ENCODE measurements at places on chromosomes 13 and 19. TPM values are rescaled to one million over a fixed set of nuclear protein-coding genes. Genes with fewer than 3 reads are reported as not detected.

DNA sequence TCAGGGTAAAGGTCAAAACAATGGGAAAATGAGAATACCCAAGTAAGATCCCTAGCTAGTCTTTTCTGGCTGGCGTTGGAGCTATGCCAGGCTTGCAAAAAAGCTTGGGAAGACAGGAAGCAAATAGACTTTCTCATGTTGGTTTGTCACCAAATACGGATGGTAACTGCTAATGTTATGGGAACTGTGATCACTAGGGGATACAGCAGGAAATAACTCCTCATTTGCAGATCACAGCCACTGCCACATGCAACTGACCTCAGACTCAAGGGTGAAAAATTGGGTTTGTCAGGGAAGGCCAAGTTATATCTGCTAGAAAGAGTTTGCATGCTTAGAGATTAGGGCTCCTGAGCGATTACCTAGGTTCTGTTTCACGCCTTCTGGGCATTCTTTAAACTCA lies 162.9 kb downstream of the NHLRC3 start:
- no peaks in the 10 kb centered on the region for H3K36me3 ChIP-seq
- no peaks in the 10 kb centered on the region for H3K27me3 ChIP-seq
- H3K27ac ChIP-seq: no peak overlapping the region
- no peak for DNase-seq
- H3K4me1 ChIP-seq: peaks cover 4% of the 10 kb centered on the region

The LHB gene
- not detected for total RNA-seq

The SLC10A2 gene
- total RNA-seq: not detected

- no peak overlapping the region for H3K27ac ChIP-seq
- peaks cover 12% of the 10 kb centered on the region for H3K4me1 ChIP-seq
- peaks cover 22% of the 10 kb centered on the region for H3K27me3 ChIP-seq
- peak overlapping the region; percentile 65 for H3K4me3 ChIP-seq
Observed at GRCh38 chr19:45767881-45768654, 984 bp downstream of the SIX5 start.

DNA sequence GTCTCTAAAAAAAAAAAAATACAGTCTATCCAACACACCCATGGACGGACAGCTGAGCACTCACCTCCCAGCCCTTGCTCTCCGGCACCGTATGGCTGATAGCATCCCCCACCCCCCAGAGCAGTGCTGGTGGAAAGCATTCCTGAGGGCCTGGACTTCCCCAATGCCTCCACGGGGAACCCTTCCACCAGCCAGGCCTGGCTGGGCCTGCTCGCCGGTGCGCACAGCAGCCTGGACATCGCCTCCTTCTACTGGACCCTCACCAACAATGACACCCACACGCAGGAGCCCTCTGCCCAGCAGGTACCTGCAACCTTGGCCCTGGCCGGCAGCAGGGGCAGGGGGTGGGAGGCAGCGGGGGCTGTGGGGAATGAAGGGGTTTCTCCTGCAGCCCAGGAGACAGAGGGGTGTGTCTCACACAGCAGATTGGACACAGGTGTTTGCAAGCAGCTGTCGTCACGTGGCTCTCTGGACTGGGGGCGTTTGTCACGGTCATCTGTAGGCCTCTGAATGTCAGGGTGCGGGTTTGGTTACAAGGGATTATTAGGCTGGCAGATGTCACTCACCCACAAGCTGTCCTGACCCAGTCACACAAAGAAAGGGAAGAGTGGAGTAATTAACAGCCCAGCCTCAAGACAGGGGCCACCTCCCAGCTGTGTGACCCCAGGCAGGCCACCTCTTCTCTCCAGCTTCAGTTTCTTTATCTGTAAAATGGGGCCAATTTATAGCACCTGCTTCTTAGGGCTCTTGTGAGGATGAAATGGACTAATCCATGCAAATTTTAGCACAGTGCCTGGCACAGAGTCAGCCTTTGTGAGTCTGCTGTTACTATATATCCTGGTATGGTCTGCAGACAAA lies 19.3 kb downstream of the PLD3 start:
- H3K4me3 ChIP-seq: no peak overlapping the region
- no peak for DNase-seq
- H3K4me1 ChIP-seq: peaks cover 12% of the 10 kb centered on the region
- H3K27ac ChIP-seq: no peak overlapping the region

Measured in activated CD8-positive, alpha-beta T cell treated with anti-CD3 and anti-CD28 coated beads for 36 hours (primary cell).